ENCODE measurements at places on chromosomes 6 and 20. TPM values are rescaled to one million over a fixed set of nuclear protein-coding genes. Genes with fewer than 3 reads are reported as not detected.

- no peaks in the 10 kb centered on the region for H3K36me3 ChIP-seq
- H3K4me1 ChIP-seq: no peaks in the 10 kb centered on the region
- no peak overlapping the region for H3K27ac ChIP-seq
These were observed 61.0 kb downstream of the CEP162 start for GRCh38 chr6:84166395-84166794.

The ACOT8 gene
- 34.5 TPM for total RNA-seq

The ZSCAN16 gene
- 7.4 TPM for total RNA-seq

GRCh38 chr6:56759521-56759920, 116.8 kb upstream of the DST start:
- peaks cover 44% of the 10 kb centered on the region for H3K4me1 ChIP-seq
- no peak for DNase-seq
- H3K27ac ChIP-seq: no peak overlapping the region
- no peaks in the 10 kb centered on the region for H3K36me3 ChIP-seq
- no peaks in the 10 kb centered on the region for H3K27me3 ChIP-seq

Measured in esophagus muscularis mucosa (tissue), 4 donors.